ENCODE measurements at places on chromosomes 6 and 20.

DNA sequence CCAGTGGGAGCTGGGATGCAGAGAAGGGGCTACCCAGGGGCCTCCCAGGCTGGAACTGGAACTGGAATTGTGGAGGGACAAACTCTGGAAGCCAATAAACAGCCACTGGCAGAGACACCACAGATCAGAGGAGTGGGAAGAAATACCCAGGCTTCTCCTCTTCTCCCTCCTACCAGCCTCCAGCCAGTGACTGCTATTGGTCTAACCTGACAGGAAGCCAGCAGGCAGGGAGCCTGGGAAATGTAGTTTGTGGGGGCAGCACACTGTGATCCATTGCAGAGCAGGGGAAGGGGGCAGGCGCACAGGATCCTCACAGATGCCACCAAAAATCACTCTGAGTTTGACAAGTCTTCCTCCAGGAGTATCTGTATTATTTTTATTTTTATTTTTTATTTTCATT is 12.1 kb upstream of the MLN start:
- peak; percentile 82 for DNase-seq

GRCh38 chr20:32004963-32005362 is 5.3 kb upstream of the CCM2L start:
- no peak for DNase-seq

GRCh38 chr20:63854766-63855362 is 6.4 kb upstream of the ABHD16B start:
- DNase-seq, result peak; percentile 41

- no peak for DNase-seq
Measured at GRCh38 chr6:158847786-158848185, 28.6 kb upstream of the EZR start.

GRCh38 chr6:119296036-119297035 is 53.2 kb downstream of the MAN1A1 start:
- peak; percentile 8 for DNase-seq

- DNase-seq, result no peak
Measured at GRCh38 chr6:135475292-135475886, 22.2 kb downstream of the AHI1 start.

DNA sequence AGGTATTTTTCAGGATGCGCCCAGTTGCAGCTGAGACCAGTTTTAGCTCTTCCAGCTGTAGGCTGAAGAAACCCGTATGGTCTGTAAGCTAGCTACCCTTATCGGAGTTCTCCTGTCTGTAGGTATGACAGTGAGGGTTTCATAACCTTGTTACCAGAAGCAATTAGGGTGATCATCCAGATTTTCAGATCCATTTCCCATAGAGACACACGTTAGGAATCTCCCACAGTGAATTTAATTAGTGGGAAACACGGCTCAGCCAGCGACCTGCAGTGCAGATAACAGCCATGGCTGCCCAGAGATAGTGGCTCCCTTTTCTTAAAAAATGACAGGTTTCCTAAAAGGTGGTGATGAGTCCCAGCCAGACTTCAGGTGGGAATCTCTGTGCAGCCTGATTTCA is 111.1 kb downstream of the BTBD3 start:
- DNase-seq, result no peak

DNA sequence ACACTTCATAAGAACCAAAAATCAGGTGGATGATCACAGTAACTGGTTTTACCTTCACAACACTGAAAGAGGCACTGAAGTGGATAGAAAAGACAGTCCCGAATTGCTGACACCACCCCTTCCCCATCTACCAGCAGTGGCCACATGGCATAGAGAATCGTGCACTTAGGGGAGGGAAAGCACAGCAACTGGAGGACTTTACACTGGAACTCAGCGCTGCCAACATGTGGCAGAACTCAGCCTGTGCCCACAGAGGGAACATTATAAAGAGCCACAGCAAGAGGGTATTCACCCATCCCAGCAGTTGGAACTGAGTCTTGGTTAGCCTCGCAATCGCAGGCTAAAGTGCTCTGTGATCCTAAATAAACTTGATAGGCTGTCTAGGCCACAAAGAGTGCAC is 6.5 kb upstream of the KIAA1586 start:
- DNase-seq, result peak; percentile 29

GRCh38 chr6:9554806-9555205 is 860.1 kb downstream of the TFAP2A start:
- no peak for DNase-seq

DNA sequence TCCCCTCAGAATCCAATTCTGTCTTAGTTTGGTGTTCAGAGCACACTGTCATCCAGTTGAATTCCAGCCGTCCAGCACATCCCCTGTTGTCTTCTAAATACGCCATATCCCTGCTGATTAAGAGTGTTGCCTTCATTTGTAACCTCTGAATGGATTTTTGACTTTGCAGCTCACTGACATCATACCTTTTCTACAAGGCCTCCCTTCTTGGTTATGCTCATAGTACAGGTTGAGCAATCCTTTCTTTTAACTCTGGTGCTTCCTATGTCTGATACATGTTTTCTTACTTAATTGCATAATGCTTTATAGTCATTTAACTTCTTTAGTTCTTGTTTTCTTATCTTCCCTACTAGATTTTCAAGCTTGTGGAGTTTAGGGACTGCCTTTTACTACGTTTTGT is 36.4 kb downstream of the XRN2 start:
- DNase-seq, result no peak

- DNase-seq, result peak; percentile 45
Measured at GRCh38 chr20:57526087-57526884, 1.3 kb upstream of the CTCFL start.

DNA sequence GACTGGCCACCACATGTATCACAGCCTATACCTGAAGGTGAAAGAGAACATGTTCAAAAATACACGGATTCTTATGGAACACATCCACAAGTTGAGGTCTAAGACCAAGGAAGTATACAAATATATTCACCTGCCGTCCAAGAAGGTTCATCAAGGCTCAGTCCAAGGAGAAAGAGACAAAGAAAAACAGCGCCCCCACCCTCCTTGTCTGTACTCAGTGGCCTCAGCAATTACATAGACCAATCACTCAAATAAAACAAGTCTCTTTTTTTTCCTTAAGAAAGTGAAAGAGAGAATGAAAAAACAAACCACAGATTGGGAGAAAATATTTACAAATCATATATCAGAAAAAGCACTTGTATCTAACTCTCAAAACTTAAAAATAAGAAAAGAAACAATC is 19.5 kb downstream of the CPXM1 start:
- DNase-seq, result peak; percentile 12

GRCh38 chr6:77361018-77361417 is 102.3 kb downstream of the HTR1B start:
- no peak for DNase-seq

GRCh38 chr6:33313105-33313708 is 671 bp downstream of the TAPBP start:
- DNase-seq, result peak; percentile 31

DNA sequence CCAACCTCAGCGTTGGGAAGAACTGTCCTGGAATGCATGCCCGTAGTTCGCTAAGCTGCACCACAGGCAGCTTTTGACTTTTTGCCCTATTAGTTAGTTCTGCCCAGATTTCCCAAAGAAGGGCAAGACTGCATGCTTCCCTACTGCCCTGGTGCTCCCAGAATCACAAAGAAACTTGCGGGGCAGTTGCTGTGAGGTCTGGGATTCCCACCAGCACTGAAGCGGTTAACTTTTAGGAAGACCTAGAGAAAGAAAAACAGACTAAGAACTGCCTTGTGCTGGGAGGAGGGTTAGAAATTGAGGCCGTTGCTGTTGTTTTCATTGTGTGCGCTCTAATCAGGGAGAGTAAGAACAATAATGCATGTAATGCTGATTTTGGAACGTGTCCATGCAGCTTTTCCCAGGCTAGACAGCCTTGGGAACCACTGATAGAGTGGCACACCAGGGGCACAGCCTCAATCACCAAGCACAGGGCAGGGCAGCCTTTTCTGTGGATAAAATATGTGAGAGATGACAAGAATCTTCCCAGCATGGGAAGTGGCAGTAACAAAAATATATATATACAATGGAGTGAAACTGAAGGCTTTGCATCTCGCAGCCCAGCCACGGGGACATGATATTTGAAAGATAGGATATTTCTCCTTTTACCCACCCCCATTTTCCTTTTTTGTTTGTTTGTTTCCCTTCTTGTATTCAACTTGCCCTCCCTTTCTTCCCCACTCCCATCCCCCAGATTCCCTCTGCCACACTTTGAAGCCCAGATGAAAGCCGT is 137.7 kb upstream of the HEY2 start:
- DNase-seq, result peak; percentile 63

GRCh38 chr6:53894091-53894490 is 99.3 kb downstream of the LRRC1 start:
- DNase-seq, result no peak

- DNase-seq, result no peak
Measured at GRCh38 chr6:13294499-13295069, 33.8 kb downstream of the TBC1D7 start.

- DNase-seq, result no peak
Measured at GRCh38 chr6:109252261-109253041, 129.8 kb downstream of the CD164 start.

GRCh38 chr20:63706852-63707557 is 771 bp downstream of the ARFRP1 start:
- DNase-seq, result peak; percentile 49

DNA sequence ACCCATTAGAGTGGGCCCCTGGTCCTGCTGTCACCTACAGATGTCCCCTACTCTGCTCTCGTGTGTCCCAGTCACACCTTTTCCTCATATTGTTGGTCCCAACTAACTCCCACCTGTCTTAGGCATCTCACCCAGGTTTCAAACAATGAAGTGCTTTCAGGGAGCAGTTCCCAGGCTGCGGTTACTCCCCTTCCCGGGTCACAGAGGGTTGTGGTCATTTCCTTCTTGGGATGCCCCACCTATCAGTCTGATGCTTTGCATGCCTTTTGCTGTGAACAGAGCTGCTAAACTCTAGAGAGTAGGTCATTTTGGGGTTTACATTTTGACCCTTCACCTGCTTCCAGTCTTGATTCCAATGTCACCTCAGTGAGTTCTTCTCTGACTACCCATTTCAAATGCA is 181.6 kb downstream of the CDC5L start:
- DNase-seq, result no peak

DNA sequence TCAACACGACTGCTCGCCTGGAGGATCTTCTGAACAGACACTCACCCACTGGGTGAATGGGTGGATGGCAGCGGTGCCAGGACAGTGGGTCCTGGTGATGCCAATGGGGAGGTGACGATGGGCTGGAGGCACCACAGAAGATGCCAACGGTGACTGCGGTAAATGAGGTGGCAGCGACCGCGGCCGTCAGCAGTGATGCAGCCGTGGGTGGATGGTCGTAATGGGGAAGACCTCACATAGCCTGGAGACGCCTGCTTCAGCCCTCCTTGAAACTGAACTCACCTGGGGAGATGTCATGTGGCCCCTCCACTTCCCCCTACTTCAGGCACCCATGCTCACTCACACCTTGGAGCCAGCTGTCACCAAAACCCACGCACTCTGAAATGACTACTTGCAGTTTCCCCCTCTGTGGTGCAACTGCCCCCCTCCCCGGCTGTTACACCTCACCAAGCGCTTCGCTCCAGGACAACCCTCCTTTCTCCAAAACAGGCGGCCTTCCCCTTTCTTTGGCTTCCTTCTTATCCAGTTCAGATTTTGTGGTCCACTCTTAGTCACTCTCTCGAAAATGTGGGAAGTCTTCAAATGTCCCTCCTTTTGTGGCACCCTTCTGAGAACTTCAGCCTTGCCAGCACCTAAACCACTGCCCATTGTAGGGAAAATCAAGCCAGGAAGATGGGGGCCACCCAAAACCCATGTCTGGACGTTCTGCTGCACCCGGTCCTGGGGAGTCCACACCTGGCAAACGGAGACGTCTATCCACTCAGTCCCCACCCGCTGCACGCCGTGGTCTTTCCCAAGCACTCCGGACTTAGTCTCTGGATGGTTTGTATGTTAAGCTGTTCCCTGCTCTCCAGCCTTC is 10.4 kb upstream of the ABHD16B start:
- no peak for DNase-seq

GRCh38 chr6:140825731-140826130 is 1307.0 kb upstream of the GJE1 start:
- DNase-seq, result no peak

DNA sequence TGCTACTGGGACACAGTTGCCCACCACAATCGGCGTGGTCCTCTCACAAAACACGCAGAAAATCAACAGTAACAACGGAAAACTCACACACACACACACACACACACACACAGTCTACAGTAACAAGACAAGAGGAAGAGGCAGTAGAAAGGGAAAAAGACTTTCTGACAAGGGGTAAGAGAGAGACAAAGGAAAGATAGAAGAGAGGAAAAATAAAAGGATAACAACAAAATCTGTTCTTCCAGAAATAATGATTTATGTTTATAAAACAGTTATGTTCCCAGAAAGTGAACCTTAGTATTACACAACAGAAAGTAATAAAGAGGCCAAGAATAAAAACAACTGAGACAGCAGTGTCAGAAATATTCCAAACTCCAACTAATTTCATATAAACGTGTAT is 2.9 kb downstream of the RANBP9 start:
- no peak for DNase-seq

- no peak for DNase-seq
Measured at GRCh38 chr20:47464380-47465101, 37.1 kb upstream of the NCOA3 start.

- no peak for DNase-seq
Measured at GRCh38 chr20:21719592-21720214, 14.2 kb downstream of the PAX1 start.

- DNase-seq, result no peak
Measured at GRCh38 chr20:44552950-44553908, 29.1 kb upstream of the PKIG start.

DNA sequence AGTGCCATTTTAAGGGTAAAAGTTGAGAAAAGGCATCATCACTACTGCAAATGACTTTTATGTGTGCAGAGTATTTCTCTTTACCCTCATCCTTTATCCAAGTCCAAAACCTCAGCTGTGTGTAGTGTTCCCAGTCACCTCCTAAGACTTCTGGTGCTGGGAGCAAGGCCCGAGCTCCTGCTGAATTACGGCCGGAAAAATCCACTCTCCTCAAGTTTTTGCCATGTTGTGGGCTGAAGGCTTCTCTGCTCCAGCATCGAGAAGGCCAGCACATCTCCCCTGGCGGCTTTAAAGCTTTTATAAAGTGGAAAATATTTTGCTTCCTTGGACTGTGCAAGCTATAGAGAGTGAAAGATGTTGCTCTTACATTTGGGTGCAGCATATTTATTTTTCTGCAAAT is 153.2 kb upstream of the THBS2 start:
- no peak for DNase-seq

- DNase-seq, result no peak
Measured at GRCh38 chr6:11983306-11983705, 28.8 kb upstream of the HIVEP1 start.

GRCh38 chr20:57753332-57754164 is 43.7 kb upstream of the PMEPA1 start:
- no peak for DNase-seq

- DNase-seq, result no peak
Measured at GRCh38 chr20:32362901-32363364, 4.8 kb downstream of the ASXL1 start.

GRCh38 chr6:130161683-130162404 is 60.9 kb downstream of the SAMD3 start:
- DNase-seq, result no peak

- DNase-seq, result no peak
Measured at GRCh38 chr6:41077536-41077935, 4.8 kb downstream of the NFYA start.
